ENCODE measurements at places on chromosomes 4 and X.

DNA sequence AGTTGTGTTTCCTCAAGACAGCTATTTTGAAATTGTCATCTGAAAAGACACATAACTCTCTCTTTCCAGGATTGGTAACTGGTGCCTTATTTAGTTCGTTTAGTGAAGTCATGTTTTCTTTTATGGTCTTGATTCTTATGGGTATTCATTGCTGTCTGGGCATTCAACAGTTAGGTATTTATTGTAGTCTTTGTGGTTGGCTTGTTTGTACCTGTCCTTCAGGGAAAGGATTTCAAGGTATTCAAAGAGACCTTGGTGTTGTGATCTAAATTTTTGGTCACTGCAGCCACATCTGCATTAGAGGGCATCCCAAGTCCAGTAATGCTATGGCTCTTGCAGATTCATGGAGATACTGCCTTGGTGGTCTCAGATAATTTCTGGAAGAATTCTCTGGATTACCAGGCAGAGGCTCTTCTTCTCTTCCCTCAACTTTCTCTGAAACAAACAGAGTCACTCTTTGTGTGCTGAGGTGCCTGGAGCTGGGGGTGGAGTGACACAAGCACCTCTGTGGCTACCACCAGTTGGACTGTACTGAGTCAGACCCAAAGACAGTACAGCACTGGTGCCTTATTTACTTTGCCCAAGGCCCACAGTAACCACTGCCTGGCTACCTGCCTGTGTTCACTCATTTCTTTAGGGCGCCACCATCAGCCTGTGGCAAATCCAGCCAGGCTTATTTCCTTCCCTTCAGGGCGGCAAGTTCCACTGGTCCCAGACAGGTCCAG is 620.4 kb downstream of the KCNIP4 start:
- DNase-seq: no peak

DNA sequence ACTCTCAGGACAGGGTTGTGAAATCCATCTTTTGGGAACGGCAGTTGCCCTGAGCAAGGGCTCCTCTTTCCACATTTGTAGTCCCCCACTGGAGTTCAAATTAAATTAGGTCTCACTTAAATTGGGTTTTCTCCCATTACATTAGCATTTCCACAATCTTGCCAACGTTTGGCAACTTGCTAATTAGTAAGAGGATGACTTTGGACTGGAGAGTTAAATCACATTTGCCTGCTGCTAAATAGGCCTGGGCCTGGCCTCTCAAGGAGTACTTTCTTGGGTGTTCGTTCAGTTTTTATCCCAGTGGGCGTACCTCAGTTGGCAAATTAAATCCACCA is 33.8 kb downstream of the TNIP3 start:
- DNase-seq: no peak

DNA sequence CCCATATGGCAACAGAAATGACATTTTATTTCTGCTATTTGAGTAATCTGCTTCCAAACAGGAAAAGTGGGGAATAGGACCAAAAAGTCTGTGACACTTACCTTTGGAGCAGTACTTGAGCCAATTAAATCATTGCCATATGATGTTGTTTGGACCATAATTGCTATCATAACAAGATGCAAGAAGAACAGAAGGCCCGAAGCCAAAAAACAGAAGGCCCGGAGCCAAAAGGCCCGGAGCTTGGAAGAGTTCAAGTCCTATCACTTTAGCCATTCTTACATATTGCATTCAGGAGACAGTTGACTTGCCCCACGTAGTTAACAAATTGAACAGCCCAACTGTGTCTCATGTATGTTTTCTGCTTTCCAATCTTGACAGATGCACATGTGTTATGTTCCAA is 285.6 kb downstream of the ARHGAP24 start:
- no peak for DNase-seq

DNA sequence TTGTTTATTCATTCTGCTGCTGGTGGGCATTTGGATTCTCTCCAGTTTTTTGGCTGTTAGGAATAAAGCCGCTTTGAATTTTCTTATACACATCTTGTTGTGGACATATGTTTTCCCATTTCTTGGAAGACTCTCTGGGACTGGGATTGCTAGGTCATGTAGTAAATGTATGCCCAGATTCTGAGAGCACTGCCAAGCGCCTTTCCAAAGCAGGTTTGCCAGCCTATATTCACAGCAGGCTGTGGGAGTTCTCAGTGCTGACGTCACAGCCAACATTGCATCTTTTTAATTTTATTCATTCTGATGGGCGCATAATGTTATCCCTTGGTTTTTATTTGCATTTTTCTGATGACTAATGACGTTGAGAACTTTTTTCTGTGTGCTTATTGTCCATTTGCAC is 24.1 kb downstream of the TMEM271 start:
- DNase-seq: no peak

- no peak for DNase-seq
Observed at GRCh38 chrX:111759686-111760085, 78.7 kb downstream of the ALG13 start.

DNA sequence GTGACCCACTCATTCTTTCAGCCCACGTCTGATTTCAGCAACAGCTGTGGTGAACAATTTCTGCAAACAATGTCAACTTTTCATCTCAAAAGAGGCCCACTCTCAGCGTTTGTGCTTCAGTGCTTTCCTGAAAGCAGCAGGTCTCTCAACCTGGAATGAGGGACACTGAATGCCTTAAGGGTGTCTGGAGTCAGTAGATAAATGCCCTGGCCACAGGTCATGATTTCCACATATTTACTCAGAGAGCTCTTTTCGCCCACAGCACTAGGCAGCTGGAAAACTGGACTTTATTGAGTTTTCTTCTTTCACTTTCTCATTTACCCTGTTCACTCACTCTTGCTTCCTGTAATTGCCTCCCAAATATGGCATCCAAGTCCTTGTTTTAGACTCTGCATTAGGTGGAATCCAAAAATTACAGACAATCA is 52.8 kb downstream of the NPFFR2 start:
- DNase-seq: no peak

All from 8988T (cell line).